ENCODE measurements at places on chromosomes 6 and 20. TPM values are rescaled to one million over a fixed set of nuclear protein-coding genes. Genes with fewer than 3 reads are reported as not detected.

MOCS3 gene
- 2.8 TPM for total RNA-seq

DNA sequence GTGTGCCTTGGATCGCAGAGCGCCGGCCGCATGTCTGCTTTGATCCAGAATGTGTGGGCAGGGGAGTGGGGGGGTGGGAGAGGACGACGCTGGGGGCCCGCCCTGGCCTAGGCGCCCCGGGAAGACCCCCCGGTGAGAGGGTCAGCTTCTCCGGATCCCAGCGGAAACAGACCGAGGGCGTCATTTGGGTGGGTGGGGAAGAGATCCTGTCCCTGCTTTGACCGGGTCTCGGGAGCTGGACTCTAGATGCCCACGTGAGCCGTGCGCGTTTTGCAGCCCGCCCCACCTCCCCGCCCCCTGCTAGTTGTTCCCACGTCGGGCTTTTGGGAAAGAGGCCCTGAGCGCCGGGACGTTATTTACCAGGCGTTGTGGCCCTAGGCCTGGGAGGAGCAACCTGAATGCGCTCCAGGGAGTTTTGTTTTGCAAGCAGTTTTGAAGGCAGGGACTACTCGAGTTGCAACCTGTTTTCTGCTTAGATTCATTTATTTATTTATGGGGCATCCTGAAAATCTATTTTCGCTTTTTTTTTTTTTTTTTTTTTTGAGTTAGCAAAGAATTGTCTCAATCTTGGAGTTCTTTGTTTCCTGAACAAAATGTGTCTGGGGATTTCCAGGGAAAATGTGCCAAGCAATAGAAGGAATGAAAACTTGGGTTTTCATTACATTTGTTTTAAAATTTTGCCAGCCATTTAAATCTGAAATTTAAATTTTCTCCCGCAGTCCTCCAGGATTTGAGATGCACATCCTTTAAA lies 1.6 kb downstream of the DSP start:
- DNase-seq = peak; percentile 68

SALL4 gene
- total RNA-seq = not detected

DNA sequence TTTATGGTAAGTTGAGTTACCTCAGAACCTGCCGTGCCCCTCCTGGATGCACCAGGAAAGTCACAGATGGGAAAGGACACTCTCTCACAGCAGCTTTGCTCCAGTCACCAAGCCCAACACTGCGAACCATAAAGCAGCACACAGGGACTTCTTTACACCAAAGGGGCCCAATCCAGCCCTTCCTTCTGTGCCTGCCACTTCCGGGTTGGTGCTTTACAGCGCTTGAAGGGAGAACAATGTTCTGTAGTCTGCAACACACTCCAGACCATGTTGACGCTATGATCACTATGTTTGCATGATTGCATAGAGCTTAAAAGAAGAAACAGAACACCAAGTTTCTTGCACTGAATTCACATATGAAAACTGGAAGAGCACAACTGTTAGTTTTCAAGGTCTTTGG lies 57.1 kb downstream of the SERAC1 start:
- DNase-seq = no peak

- no peak for DNase-seq
Observed at GRCh38 chr6:81450180-81450579, 302.3 kb downstream of the TENT5A start.

DNA sequence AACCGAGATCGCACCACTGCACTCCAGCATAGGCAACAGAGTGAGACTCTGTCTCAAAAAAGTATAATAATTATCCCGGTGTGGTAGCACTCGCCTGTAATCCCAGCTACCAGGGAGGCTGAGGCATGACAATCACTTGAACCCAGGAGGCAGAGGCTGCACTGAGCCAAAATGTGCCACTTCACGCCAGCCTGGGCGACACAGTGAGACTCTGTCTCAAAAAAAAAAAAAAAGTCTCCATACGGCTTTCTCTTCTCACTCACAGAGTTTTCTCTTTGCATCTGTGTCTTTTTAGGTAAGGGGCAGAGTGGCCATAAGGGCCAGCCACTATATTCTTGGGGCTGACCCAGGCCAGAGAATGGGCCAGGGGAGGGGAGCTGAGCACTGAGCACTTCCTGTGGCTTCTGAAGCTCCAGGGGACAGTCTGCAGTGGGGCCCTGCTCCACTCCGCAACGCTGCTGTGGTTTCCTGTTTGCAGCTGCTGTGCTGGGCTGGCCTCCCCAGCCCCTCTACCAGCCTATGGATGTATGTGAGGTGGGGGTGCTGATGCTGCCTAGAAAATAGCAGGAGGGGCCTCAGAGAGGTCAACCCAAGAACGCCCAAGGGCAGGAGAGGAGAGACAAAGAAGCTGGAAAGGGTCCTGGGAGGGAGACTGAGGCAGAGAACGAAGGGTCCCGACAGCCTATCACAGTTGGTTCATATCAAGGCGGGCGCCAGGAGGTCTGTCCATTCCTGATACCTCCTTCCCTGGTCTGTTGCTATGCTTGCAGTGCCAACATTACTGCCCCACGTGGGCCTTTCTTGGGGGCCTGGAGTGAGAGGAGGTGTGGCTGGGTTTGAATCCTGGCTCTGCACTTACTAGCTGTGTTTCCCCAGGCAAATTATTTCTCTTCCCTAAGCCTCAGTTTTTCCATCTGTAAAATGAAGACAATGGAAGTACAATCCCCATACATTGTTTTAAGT lies 16.0 kb downstream of the SLA2 start:
- DNase-seq = no peak

GRCh38 chr6:131387562-131388447 lies 185.2 kb upstream of the ARG1 start:
- DNase-seq = no peak

DNA sequence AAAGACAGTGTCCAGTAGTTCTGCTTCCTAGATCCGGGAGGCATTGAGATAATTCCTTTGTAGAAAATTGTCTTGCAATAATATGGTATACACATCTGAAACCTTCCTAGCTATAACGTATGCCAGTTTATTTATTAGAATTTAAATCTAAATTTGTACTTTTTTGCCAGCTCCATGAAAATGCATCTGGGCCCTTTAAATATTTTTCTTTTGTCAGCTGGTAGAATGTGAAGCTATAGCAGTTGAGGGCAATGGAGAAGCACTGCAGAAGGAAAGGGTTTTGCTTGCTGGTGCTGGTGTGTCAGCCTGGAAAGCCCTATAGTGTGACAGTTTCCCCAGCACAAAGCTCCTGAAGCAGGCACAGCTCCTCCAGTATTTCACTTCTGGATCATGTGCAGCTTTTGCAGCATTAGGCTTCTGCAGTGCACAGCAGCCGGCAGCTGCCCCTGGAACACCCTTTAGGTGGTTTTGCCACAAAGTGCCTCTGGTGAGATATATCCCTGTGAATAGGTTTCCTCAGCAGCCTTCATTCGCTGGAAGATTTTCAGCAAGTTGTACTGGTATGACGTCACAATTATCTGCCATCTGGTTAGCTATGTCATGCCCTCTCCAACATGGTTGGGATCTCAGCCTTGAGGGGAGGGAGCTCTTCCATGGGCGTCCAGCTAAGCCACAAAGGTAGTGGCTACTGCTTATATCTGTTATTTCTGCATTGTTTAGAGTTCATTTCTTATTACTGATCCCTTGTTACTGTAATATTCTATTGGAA lies 40.0 kb upstream of the L3MBTL3 start:
- DNase-seq = no peak

MCCD1 gene
- not detected for total RNA-seq

GHRH gene
- not detected for total RNA-seq

DNA sequence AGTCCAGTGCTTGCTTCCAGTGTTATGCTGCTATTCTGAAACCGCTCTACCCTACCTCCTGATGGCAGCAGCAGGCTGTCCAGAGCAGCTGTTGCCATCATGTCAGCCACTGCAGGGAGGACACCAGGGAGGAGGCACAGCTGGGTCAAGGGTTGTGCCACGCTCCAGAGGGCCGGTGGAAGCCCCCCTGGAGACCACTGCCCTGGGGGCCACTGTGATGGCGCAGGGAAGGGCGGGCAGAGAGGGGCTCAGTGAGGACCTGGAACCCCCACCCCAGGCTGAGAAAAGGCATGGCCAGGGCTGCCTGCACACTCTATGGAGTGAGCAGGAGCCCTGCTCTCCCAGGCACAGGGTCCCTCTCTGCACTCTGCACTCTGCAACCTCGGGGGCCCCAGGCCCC lies 271.3 kb upstream of the BTBD3 start:
- no peak for DNase-seq

DNA sequence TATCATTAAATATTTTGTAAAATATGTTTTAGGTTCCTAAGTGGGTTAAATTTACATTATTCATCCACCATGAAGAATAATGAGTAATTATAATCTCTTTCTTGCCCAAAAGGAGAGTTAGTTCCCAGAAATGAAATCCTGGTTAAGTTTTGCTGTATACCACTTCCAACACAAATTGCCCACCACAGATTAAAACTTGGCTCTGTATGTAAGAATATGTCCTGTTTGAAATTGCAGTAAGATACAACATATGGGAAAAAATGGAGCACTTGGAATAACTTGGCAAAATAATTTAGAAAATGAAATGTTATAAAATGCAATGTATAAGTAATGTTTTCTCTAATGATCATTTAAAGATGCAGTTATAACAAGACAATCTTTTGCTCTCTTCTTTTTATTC lies 64.3 kb upstream of the GJE1 start:
- DNase-seq = no peak

DNA sequence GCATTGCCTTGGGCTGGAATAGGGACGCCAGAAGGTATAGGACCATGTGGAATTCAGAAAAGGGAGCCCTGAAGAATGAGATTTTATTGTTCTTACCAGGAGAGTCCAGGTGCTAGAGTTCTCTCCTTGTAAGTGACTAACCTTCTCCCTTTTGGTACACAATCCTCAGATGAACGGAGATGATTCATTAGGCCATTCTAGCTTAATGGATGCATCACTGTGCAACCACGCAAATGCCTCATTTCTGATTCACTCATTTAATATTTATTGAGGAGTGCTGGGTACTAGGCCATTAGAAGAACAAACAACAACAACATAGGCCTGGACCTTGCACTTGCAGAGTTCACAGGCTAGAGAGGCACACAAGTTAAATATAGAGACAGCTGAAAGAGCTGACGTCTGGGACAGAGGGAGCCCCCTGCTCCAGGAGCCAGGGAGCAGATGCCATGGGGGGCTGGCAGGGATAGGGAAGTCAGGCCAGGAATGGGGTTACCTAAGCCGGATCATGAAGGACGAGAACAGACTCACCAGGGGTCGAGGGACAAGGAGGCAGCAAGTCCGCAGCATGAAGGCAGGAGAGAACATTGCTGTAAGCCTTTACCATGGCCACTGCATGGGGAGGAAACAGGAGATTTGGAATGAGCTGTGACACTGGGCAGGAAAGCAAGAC lies 179.5 kb upstream of the AKAP12 start:
- no peak for DNase-seq

TBX18 gene
- total RNA-seq = 1.7 TPM

DNA sequence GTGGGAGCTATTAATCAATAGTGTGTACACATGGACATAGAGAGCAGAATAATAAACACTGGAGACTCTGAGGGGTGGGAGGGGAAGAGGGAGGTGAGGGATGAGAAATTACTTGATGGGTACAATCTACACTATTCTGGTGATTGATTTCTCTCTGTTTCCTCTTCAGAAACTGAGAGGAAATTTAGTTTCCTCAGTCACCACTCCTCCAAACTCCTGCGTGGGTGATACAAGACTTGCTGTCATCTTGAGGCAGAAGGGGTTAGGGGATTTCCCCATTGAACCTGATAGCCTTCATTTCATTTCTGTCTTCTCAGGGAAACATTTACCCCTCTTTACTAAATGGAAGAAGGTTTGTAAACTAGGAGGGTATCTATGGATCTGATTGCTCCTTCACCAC lies 84.3 kb upstream of the ESR1 start:
- DNase-seq = no peak

GRCh38 chr20:58274384-58274783 lies 35.1 kb upstream of the RAB22A start:
- no peak for DNase-seq

GRCh38 chr20:13929836-13930235 lies 60.6 kb downstream of the SEL1L2 start:
- no peak for DNase-seq

GRCh38 chr6:159627939-159628338 lies 65.1 kb downstream of the SOD2 start:
- DNase-seq = no peak

OR2H2 gene
- not detected for total RNA-seq

DNA sequence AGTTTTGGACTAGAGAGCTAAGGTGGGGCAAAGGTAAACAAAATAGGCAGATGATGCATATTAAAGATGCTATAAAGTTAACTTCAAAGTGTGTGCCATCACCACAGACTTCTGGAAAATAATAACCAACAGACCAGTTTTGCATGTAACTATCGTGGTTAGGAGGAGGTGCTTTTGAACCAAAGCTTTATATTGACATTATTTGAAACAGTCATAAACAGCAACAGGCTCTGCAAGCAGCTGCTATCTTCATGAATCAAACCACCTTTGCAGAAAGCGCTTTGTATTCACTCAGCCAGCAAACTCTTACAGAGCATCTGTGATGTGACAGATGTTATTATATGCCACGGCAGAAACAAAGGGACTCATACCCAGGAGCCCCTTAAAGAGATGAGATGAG lies 81.9 kb downstream of the CRYBG1 start:
- no peak for DNase-seq

DNA sequence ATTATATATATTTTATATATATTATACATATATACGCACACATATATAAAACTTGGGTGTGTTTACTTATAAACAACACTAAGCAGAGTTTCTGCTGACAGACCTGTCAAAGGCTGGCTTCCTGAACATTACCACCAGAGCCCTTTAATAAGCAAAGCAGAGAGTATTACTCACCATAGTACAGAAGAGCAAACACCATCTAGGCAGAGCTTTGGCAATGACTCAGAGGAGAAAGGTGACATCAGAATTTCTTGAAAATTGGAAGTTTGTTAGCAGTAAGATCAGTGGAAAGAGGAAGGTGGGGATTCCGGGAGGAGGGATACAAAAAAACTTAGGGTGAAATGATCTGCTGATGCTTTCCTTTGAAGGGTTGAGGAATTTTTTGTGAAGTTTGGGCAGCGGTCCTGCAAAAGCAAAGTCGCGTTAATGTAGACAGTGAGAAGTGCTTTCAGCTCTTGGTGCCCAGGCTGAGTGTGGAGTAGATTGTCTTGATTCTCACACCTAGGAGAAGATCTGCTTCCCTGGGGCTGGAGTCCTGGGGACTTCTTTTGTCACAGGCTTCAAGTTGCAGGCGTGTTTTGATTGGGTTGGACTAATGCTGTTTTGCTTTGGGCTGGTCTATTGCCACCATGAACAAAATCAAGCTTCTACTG lies 109.6 kb upstream of the BACH2 start:
- no peak for DNase-seq

- no peak for DNase-seq
Observed at GRCh38 chr20:54197621-54198604, 10.0 kb upstream of the PFDN4 start.

HLA-DQA1 gene
- total RNA-seq = 13.5 TPM
